Gastrocnemius medialis (tissue), 4 donors: ENCODE measurements at places on chromosomes 12 and 14. TPM values are rescaled to one million over a fixed set of nuclear protein-coding genes. Genes with fewer than 3 reads are reported as not detected.

DNA sequence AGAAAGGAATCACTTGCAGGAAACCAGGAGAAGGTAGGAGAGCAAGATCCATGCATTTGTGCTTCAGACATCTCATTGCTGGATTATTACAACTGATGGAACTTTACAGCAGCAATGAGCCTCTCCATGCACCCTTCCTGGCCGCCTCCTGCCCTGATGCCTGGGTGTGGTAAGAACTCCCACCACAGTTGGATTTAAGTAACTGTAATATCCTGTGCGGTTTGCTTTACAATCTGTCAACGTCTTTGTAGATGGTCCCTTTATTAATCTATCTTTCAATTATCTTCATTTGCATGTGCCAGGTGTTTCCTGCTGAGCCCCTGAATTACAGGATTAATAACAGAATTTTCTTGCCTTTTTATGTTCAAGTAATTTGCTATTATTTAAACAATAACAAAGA lies 1300.5 kb upstream of the TMEM132C start:
- DNase-seq, result no peak

DNA sequence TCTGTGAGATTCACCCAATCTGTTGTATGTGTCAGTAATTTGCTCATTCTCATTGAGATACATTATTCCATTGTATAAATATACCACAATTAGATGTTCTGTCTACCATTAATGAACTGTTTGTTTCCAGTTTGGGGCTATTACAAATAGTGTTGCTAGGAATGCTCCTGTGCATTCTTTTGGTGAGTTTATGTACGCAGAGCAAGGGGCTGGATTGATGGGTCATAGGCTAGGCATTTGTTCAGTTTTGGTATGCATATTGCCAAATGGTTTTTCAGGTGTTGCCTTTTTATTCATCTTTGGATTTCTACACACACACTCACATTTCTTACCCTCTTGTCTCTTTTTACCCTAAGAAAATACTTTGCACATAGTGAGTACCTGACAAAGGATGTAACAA lies 93.4 kb downstream of the GPATCH2L start:
- DNase-seq, result no peak

DNA sequence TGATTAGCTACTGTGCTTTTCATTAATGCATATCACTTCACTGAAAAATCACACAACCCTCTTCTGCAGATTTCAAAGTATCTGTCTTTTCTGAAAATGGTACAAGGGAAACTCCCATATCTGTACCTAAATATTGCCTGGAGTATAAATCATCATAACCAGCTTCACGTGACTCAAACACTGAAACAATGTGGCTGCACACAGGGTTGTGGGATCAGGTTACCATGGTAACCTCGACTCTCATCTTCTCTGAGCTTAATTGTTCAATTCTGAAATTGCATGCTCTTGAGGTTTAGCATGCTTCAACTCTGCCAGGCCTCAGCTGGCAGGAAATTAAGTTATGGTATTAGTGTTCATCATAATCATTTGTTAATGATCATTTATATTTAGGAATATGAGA lies 77.5 kb upstream of the CPSF6 start:
- no peak for DNase-seq

DNA sequence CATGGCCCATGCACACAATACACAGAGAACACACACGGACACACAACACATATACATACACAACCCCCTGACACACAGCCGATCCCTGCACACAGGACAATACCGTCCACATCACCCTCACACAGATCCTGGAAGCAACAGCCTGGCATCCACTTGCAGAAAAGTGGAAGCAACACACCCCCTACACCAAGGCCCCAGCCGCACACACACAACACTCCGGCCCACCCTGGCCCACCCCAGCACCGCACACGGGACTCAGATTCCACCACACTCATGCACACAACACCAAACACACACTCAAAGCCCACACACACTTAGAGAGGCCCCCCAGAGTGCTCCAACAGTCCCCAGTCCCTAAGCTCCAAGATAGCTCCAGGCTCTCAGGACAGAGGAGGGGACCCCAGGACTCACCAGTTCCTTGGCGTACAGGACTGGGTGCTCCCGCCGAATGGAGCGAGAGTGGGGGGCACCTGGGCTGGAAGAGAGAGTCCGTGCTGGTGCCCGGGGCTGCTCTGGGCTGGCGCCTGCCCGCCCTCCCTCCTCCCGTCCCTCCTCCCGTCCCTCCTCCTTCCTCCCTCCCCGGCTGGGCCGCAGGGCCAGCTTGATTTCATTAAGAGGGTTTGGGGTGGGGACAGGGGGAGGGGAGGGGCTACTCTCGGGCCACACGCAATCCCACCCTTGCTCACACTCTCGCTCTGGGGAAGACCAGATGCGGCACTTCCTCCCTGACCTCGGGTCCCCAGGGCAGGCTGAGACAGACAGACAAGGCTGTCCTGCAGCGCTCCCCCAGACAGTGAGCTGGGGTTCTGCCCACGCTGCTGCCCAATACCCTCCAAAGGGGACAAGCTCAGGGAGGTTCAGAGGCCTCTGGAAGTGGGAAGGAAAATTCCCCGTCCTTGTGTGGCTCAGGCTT lies at the start of gene TMEM119:
TSS of gene TMEM119 (minus strand) at position 526 of the 913 bp plus-strand sequence. CDS start 5,701 bp downstream, outside the sequence.
- no peak for DNase-seq

DNA sequence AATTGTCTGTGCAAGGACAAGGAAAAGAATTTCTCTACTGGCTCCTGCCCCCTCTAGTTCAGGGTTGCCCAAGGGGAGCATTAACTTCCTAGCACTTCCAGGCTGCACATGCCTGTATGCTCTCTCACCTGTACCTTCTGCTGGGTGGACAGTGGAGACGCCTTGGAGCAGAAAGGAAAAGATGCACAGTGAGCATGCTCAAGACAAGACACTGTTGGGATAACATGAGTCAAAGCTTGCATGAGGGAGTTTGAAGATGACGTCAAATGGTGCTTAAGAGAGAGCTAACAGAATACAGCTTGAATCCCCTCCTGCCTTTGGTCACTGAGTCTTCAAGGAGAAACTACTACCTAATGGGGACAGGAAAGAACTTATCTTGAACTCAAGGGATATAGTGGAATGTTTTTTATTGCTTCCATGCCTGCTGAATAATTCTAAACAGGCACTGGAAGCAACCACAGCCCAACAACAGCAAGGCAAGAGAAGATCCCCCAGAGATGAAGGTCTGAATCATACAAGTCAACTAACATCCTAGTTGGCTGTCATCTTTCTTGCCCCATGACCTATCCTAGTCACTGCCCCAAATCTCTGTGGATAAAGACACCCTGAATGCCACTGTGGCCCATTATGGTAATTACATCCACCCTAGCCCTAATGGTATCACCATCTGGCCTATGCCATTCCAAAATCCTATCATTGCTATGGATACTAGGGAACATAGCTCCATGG lies 23.5 kb downstream of the RPS6KA5 start:
- no peak for DNase-seq

DNA sequence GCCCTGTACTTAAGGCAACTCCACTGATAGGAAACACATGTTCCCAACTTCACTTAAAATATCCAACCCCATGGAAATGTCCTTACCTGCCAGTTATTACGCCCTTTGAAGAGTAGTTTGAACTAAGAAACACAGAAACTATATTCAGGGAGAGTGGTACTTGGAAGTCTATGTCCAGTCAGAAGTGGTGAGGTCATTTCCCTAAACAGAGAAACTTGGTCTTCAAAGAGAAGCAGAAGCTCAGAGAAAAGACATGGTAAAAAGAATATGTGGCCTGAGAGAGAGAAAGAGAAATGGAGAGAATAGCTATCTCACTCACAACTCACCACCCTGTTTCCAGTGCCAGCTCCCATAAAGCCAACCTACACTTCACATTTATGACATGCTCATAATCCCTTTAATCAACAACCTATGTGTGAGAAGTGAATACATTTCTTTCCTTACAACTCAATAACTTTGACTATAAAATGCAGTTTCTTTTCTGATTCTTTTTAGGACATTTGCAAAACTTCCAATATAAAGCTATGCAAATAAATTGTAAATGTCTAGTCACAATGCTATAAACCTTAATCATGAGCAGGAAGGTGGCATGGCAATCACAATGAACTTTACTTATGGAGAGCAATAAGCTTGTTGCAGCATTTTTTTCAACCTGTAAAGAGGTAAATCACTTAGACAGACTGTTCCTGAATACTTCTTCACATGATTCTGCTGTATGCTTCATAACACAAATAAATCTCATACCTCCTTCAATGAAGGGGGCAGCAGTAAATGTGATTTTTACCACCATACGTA lies 67.1 kb downstream of the CPNE8 start:
- DNase-seq, result no peak

GRCh38 chr12:29589851-29590250 lies 92.4 kb upstream of the OVCH1 start:
- no peak for DNase-seq

DNA sequence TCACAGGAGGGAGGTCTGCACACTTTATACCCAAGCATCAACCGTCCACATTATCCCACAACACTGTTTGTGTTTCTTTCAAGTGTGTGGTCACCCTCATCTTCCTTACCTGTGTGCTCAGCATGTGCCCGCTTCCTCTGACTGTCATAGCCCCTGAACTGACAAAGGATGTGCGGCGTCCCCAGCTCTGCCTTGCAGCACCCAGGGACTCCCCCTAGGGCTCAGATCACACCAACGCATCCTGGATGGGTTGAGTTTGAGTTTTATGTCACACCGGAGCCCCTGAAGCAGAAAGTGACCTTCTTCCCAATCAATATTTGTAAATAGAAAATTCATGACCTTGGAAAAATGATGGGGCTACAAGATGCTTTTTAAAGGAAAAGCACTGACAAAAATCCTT lies 770.7 kb upstream of the TMEM132C start:
- DNase-seq, result no peak

DNA sequence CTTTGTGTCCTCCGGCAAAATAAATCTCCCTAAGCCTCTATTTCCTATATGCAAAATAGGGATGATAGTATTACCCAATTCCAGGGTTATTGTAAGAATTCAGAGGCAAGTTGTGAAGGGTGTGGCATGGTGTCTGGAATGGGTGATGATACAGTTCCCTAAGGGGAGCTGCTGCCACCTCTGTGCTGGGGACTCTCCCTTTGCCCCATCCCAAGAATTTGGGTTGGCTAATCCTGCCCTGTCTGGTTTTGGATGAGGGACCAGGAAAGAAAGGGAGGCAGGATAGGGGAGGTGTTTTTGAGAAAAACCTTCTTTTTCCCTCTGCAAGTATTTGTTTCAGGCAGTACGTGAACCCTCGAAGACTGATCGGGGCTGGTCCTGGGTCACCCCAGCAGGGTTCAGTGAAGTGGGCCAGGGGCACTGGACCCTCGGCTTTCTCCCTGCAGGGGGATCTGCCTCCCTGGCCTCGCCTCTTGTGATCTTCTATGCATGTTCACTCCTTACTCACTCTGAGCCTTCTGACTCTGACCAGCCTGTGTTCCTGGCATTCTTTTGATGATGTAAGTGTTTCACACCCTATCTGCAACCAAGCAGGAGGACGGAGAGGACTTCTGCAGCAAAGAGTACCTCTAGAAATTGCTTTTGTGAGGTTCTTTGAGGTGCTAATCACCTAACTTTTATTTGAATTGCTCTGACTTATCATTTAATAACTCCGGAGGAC lies 60.8 kb downstream of the RASSF3 start:
- DNase-seq, result no peak

GRCh38 chr14:100874411-100875091 lies 29.0 kb downstream of the RTL1 start:
- no peak for DNase-seq

GRCh38 chr12:98126637-98127335 lies 388.6 kb upstream of the TMPO start:
- DNase-seq, result no peak

DNA sequence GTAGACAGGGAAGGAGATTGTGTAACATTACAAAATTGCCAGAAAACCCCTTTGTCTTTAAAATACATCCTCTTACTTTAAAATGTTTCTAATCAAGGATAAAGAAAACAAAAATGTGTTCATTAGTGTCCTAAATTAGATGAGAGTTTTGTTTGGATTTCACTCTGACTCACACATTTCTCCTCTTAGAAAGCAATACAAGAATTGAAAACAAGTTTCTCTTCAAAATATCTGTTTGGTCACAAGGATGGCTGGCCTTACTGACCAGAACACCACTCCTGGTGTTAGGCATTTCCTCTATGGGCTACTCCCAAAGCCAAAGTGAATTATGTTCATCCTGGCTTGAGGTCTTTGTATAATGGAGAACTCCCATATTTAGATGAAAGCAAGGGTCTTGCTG lies 6.4 kb downstream of the GUCY2C start:
- DNase-seq, result no peak

DNA sequence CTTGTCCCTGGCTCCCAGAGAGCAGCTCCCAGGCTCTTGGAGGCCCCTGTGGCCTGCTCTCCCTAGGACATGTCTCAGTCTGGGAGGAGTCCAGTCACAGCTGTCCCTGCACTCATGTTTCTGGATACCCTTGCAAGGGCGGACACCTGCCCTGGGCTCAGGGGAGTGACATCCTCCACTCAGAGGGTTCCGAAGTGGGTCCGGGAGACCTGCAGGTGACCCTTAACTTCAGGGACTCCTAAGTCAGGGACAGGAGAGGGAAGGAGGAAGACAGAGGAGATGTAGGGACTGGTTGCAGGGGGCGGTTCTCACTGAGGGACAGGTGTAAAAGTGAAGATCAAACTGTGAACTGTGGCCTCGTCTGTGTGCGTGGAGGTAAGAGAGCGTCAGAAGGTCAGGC lies 37.6 kb downstream of the CACNA2D4 start:
- DNase-seq, result no peak

DNA sequence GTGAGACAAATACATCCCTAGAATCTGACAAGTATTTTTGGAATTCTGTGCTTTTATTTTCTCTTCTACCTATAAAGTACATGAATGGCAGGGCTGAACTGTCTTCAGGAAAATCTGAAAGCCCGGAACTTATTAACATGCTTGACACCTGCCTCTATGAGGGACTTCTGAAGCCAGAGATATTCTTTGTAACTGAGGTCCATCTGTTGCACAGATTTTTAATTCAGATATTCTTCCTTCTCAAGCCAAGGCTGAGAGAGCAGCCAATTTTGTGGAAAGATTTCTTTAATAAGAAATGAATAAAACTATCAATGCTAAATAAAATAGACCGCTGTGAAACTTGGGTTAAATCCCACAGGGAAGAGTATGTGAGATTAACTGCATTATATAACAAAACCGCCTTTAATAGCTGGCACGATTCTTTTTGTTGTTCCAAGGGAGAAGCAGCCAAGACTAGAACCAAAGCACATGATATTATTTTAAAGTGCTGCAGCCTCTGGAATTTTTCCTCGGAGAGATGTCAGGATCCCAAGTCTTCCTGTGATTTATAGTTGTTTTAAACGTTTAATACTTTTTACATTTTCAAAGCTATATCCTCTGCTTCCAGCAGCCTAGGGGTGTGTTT lies 148.9 kb downstream of the CRADD start:
- no peak for DNase-seq

GRCh38 chr14:104527857-104528459 lies 51.6 kb upstream of the C14orf180 start:
- DNase-seq, result no peak

GRCh38 chr12:130186651-130187268 lies 24.5 kb downstream of the FZD10 start:
- DNase-seq, result no peak

- no peak for DNase-seq
Measured at GRCh38 chr12:108369736-108370396, 30.8 kb upstream of the CMKLR1 start.

- DNase-seq, result no peak
Measured at GRCh38 chr12:3741882-3742672, 10.8 kb downstream of the CRACR2A start.

LMNTD1 gene
- total RNA-seq, result not detected

SCNN1A gene
- total RNA-seq, result 2.0 TPM

MYH6 gene
- total RNA-seq, result 508 TPM

RPL10L gene
- total RNA-seq, result not detected

TSPAN11 gene
- 0.16 TPM for total RNA-seq

AHNAK2 gene
- 2.0 TPM for total RNA-seq

CD27 gene
- 0.55 TPM for total RNA-seq

LHX5 gene
- total RNA-seq, result not detected
